ENCODE measurements at places on chromosomes 7 and 10. TPM values are rescaled to one million over a fixed set of nuclear protein-coding genes. Genes with fewer than 3 reads are reported as not detected.

The ELMO1 gene
- total RNA-seq = 24.6 TPM

GRCh38 chr10:12509016-12509793 is 159.9 kb downstream of the CAMK1D start:
- DNase-seq = no peak

DNA sequence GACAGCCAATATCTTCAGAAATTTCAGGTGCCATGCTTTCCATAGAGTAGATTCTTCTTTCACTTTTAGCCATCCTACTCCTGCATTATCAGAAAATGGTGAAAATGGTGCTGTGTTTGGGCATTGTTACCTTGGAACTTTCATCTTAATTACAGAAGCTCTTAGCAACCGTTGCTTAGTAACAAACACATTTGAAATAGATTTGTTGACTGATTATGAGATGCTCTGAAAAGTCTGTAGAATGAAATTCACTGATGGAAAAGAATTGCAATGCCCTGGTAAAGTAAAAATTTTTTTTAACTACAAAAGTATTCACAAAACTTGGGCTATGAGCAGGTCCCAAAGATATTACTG is 249.3 kb upstream of the NEBL start:
- no peak for DNase-seq

The BMPER gene
- 3.6 TPM for total RNA-seq

The WNT8B gene
- not detected for total RNA-seq

- no peak for DNase-seq
Observed at GRCh38 chr7:81162771-81163525, 244.1 kb upstream of the SEMA3C start.

The SEMA3C gene
- 44.1 TPM for total RNA-seq

- no peak for DNase-seq
Observed at GRCh38 chr7:30450983-30451497, 27.5 kb downstream of the NOD1 start.

The LIPM gene
- total RNA-seq = 0.18 TPM

- DNase-seq = no peak
Observed at GRCh38 chr10:114353383-114353782, 50.9 kb downstream of the AFAP1L2 start.

DNA sequence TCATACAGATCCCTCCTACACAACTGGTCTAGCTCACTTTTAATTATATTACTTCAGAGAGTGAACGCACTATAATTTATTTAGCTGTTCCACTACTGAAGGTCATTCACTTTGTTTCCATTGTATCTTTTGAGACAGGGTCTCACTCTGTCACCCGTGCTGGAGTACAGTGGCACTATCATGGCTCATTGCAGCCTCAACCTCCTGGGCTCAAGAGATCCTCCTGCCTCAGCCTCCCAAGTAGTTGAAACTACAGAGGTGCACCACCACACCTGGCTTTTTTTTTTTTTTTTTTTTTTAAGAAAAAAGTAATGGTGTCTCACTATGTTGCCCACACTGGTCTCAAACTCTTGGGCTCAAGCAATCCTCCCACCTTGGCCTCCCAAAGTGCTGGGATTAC is 49.0 kb downstream of the PIP4K2A start:
- no peak for DNase-seq

The GNAT3 gene
- total RNA-seq = not detected

The CPVL gene
- 15.3 TPM for total RNA-seq

- peak; percentile 72 for DNase-seq
Observed at GRCh38 chr7:130891254-130892094, 157.5 kb upstream of the KLF14 start.

GRCh38 chr10:35752469-35753461 is 110.7 kb upstream of the FZD8 start:
- DNase-seq = peak; percentile 50

The RBM17 gene
- 58.6 TPM for total RNA-seq

DNA sequence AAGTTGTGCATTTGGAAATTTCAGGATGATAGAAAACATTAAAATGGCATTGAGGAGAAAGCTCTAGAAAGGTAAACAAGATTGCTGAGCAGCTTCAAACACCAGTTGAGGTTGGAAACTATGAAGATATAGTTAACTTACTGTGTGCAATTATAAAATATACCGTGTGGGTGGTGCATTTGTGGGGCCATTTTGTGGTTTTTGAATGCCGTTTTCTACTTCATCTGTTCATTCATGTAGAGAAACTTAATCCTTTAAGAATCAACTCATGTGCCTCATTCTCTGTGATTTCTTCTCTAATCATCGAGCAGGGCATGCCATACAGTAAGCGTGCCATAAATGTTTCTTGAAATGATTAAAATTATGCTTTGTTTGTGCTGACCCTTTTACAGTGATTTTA is 232.8 kb upstream of the TEX47 start:
- no peak for DNase-seq

GRCh38 chr10:132527339-132528063 is 10.1 kb upstream of the INPP5A start:
- no peak for DNase-seq

The SLC26A5 gene
- total RNA-seq = not detected

DNA sequence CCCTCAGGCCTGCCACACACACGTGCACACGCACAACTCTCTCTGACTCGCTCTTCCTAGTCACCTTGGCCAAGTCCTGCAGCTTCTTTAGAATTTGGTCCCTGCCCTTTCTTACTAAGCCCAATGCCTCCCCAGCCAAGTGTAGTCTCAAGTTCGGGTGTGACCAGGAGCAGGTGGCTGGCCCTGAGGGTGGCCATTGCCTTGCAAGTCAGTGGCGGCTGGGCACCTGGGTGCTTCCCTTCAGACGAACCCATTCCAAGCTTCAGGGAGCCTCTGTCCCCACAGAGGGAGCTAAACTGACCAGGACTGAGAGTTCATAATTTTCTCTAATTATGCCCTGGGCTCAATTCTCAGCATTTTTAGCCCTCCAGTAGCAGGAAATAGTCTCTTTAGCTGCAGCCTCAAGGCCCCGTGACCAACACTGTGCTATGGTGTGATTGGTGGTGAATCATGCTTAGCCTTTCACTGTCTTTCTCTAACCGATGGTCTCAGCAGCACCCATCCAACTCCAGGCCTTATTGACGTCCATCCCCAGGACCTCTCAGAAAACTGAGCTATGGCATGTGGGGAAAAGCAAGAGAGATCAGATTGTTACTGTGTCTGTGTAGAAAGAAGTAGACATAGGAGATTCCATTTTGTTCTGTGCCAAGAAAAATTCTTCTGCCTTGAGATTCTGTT is 34.7 kb upstream of the FXYD4 start:
- DNase-seq = no peak

The SCIN gene
- 1.3 TPM for total RNA-seq

GRCh38 chr10:50992972-50993766 is 81.1 kb upstream of the PRKG1 start:
- DNase-seq = peak; percentile 49

GRCh38 chr7:121182902-121183301 is 145.9 kb upstream of the WNT16 start:
- DNase-seq = no peak

GRCh38 chr7:132090444-132090843 is 485.8 kb downstream of the PLXNA4 start:
- DNase-seq = no peak

GRCh38 chr7:150753826-150754603 is 16.8 kb downstream of the GIMAP5 start:
- no peak for DNase-seq

DNA sequence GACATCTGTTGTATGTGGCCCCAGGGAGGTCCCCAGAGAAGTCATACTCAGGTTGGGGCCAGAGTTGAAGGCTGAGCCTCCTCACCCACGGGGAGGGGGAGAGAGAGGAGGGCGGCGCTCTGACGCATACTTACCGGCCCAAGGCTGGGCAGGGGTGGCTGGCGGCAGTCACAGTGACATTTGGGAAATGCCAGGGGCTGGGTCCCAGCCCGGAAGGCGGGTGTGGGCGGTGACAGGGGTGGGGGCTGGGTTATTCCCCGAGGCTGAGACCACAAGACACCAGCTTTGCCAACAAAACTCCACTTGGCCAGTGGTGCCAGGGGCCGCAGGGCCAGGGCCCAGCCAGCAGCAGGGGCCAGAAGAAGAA is 41.1 kb downstream of the RASGEF1A start:
- peak; percentile 16 for DNase-seq

- DNase-seq = peak; percentile 84
Observed at GRCh38 chr7:54839575-54840213, 80.7 kb upstream of the SEC61G start.

GRCh38 chr10:133442191-133442966 is 11.4 kb upstream of the SCART1 start:
- DNase-seq = no peak

GRCh38 chr7:73706126-73707044 is 13.1 kb downstream of the STX1A start:
- no peak for DNase-seq

DNA sequence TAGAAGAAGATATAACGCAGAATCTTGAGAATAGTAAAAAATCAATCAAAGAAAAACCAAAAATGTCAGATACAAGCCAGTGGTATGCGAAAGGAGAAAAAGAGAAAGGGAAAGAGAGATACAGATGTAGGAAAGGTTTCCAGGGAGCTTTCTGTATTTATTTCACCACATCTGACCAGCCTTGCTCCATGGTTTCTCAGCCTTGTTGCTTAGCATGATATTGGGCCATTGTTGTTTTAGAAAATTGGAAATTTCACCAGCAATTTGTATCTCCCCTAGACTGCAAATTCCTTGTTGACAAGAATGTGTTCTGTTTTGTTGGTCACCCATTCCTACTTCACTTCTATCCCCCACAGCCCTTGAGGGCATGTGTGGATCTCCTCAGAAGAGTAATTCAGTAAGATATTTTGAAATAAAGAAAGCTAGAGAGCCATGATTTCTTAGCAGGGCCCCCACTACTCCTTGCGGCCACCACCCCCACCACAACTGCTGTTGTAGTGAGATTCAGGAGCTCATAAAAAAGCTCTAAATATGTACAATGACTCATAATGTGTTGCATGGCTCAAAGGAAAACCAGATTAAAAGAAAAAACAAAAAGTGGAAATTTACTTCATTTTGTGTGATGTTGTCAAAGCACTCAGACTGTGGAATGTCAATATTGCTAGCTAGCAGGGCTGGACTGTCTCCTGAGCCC is 138.7 kb downstream of the CHRM2 start:
- no peak for DNase-seq

DNA sequence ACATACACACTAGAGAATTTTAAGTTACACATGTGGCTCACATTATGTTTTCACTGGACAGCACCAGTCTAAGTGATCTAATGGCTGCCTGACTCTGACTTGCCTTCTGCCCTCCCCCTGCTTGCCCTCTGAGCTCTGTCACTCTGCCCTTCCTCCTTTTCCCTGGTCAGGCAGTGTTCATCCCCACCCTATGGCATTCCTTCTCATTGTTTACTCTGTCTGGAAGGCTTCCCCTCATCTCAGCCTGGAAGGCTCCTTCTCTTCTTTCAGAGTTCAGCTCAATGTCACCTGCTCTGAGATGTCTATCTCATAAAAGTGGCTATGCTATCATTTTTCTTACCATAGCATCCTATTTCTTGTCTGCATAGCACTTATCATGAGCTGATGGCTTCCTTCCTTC is 305.7 kb downstream of the BMPER start:
- no peak for DNase-seq

DNA sequence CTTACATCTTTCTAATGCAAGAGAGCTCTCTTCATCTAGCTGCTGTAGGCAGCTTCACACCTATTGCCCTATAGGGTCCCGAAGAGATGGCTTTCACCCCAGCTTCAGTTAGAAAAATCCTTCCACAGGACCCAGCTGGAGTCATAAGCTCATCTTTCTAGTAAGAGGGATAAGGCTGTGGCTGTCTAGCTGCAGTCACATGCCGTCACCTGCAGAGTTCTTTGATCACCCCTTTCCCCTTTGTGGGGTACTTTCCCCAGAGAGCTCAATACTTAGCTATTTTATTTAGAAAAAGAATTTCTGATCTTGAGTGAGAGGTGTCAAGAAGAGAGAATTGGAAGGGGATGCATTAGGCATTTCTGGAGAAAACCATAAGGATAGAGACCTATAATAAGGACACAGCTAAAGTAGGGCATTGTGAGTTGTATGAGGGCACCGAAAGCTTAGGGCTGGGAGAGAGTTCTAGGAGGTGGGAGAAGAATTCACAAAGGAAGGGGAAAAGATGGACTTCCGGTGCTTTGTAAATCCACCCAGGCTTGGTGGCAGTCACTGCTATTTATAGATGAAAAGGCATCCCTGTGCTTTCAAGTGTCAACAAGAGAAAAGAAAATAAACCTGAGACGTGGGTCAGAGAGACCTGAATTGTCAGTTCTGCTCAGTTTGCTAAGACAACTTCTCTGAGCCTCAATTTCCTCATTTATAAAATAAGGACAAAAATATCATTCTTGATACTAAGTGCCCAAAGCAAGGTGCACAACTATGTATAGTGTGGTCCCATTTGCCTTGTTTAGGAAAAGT is 11.1 kb upstream of the ST8SIA6 start:
- no peak for DNase-seq

GRCh38 chr7:9023675-9024294 is 590.4 kb downstream of the NXPH1 start:
- DNase-seq = no peak

- no peak for DNase-seq
Observed at GRCh38 chr7:157513682-157514081, 176.9 kb downstream of the DNAJB6 start.

The MUC12 gene
- 0.35 TPM for total RNA-seq

Measured in left cardiac atrium (tissue), 4 donors.